Stimulated activated CD4-positive, alpha-beta T cell treated with anti-CD3 and anti-CD28 coated beads, Interleukin-12 subunit alpha, Interleukin-12 subunit beta, amount 100 ng/mL, for 4 hours (primary cell): ENCODE measurements at places on chromosomes 2 and 18.

DNA sequence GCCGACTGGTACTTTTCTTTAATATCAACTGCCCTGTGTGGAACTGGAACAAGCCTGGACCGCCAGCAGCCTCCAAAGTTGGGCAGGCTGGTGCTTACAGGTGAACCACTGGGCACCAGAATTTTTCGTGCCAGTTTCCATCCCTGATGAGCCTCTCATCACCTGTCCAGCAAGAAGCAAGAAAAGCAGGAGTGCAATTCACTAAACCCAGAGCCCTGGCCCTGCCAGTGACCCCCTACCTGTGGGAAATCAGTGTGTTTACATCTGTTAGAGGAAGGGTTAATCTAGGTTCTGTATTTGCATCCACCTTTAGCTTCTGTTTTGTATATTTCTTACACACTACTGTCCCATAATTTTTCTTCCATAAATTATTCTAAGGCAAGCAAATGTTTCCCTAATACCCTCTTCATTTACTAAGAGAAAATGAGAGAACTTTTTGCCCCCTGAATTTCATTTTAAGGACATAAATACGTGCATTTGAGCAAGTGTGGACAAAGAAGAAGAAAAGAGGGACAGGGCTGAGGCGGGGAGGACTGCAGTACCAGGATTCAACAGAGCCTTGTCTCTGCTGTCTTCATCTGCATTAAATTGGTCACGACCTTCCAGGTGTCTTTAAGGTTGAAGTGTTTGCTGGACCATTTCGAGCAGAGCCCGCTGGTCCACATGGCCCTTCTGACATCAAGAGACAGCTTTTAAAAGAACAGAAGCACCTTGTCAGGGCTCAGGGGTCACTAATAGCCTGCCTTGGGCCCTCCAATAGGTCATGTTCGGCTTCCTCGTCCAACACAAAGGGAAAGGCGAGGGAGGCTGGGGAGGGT lies 763.1 kb downstream of the BCL11A start:
- DNase-seq, result no peak

GRCh38 chr18:11489266-11489899 lies 120.0 kb upstream of the SLC35G4 start:
- DNase-seq, result no peak

- DNase-seq, result no peak
These were observed 85.1 kb upstream of the FZD5 start for GRCh38 chr2:207854484-207855440.

DNA sequence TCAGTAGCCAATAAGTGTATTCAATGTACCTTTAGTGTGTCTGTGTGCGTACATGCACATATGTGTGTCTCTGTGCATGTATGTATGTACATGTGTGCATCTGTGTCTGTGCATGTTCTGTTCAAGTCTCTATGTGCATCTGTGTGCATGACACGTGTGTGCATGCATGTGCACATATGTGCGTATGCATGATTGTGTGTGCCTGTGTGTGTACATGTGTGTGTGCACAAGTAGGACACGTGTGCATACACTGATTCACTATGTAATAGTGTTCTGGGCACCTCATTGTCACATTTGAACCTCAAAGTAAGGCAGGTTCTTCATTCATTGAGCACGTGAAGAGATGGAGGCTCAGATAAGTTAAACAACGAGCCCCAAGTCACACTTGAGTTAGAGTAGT lies 142.6 kb upstream of the COPS8 start:
- no peak for DNase-seq

DNA sequence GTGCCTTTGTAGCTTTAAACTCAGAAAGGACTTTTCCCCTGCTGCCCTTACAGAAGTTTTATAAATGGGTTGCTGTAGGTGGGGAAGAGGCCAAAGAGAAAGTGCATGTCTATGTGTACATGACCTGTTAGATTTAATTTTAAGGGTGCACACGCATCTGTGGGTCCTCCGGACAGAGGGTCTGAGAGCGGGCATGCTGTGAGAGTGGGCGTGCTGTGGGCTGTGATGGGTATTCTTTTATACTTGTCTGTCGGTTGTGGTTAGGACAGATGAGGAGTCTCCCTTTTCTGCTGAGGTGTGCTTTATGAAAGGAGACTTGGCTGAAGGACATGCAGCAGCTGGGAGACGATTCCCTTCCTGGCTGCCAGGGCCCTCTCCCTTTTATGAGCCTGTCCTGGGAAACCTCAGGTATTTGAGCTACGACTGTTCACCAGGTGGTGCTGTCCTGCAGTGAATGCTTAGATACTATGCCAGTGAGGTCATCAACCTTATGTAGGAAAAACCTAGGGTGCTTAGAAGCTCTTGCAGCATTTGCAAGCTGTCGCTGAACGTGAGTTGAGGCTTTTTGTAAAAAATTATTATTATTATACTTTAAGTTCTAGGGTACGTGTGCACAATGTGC lies 67.5 kb downstream of the TANC1 start:
- DNase-seq, result no peak

DNA sequence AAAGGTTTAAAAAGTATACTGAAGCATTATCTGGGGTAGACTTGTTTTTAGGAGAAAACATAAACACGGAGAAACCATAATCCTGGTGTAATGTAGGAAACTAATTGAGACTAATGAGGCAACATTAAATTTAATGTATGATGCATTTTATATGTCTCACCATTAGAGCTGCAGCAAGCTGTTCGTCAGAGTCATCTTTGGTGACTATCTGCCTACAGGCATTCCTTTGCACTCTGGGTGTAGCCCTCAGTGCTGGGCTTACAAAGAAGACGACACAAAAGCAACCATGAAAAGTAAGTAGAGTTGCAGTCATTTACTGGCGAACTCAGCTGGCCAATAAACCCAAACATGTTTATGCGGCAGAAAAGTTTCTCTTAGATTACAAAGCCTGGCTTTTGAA lies 415.3 kb upstream of the ZEB2 start:
- DNase-seq, result no peak

DNA sequence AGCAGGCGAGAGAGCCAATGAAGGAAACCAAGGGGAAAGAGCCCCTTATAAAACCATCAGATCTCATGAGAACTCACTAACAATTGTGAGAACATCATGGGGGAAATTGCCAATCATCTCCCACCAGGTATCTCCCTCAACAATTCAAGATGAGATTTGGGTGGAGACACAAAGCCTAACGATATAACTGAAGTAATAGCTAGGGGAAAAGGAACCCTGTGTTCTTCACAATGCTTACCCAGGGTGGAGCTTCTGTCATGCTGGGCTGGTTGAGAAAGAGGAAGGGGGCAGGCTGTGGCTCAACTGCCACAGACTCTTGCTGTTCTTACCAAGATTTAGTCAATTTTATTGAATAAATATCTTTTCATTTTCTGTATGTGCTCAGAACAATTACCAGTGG lies 392.1 kb upstream of the HS6ST1 start:
- DNase-seq, result no peak
